ENCODE measurements at places on chromosomes 11 and 22. TPM values are rescaled to one million over a fixed set of nuclear protein-coding genes. Genes with fewer than 3 reads are reported as not detected.

Gene POU2AF1
- 0.24 TPM for polyA plus RNA-seq

Gene CCDC89
- not detected for polyA plus RNA-seq

Gene EHF
- not detected for polyA plus RNA-seq

Gene ANGPTL5
- not detected for polyA plus RNA-seq

Gene PGA3
- polyA plus RNA-seq, result not detected

Gene MMP12
- polyA plus RNA-seq, result not detected

Gene FOLR1
- not detected for polyA plus RNA-seq

Gene GLYAT
- not detected for polyA plus RNA-seq

Gene PRG3
- polyA plus RNA-seq, result not detected

Gene LRRC75B
- polyA plus RNA-seq, result 0.16 TPM

Gene ALKBH8
- polyA plus RNA-seq, result 11.9 TPM

Gene MCHR1
- polyA plus RNA-seq, result not detected

Gene PATE4
- not detected for polyA plus RNA-seq

Gene GRM5
- not detected for polyA plus RNA-seq

Gene JHY
- polyA plus RNA-seq, result 3.4 TPM

Gene KRTAP5-7
- not detected for polyA plus RNA-seq

Gene LYVE1
- not detected for polyA plus RNA-seq

Gene SSTR3
- polyA plus RNA-seq, result 4.2 TPM

Gene OVOL1
- not detected for polyA plus RNA-seq

Gene OSBP2
- polyA plus RNA-seq, result 0.70 TPM

Gene ENDOD1
- polyA plus RNA-seq, result 10.1 TPM

Gene SCGB2A2
- not detected for polyA plus RNA-seq

Gene TMEM121B
- not detected for polyA plus RNA-seq

Gene HBG2
- not detected for polyA plus RNA-seq

Gene TH
- polyA plus RNA-seq, result not detected

Gene OR5B12
- not detected for polyA plus RNA-seq

Gene MPZL2
- polyA plus RNA-seq, result 0.94 TPM

Gene OR2AG2
- polyA plus RNA-seq, result not detected

Gene GAL
- not detected for polyA plus RNA-seq

Gene DKK3
- polyA plus RNA-seq, result 2.3 TPM

Measured in naive thymus-derived CD8-positive, alpha-beta T cell (primary cell).